Adipocyte (in vitro differentiated cells): ENCODE measurements at places on chromosomes 2 and 18.
A peak's percentile ranks its signal among the peaks of the same experiment; 100 is the strongest.

DNA sequence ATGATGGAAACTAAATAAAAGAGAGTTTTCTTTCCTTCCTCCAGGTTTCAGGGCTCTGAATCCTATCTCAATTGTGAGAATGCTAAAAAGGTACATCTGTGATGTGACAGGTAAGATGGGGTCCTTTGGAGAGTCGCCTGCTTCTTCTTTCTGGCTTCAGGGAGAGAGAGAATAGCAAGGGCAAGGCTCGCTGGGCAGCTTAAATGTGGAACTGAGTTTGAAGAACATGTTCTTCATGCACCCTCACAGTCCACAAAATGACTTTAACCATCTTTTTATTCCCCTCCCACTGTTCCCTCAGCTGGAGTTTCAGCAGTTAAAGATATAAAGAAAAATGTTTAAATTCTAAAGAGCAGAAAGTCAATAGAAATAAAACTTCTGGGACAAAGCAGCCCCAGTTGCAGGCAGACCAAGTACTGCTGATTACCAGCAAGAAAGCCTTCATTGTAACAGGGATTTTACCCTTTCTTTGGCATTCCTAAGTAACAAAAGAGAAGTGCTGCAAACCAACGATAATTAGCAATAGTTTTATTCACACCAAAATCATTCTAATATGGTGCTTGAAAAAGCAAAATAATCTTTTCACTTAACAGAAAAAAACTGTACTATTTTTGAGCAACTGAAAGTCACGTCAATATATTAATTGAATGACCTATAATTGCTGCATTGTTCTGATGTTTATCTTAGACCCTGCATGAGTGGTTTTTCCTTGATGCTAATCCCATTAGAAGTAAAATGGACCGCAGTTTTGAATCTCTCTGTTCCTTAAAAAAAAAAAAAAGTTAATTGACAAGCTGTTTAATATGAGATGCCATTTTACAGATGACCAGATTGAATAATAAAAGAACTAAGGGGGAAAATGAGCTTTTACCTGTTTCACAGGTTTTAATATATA, 61.5 kb downstream of the LRP2 start:
- no peak for DNase-seq

- peak; percentile 30 for DNase-seq
Measured at GRCh38 chr2:43040084-43040854, 186.1 kb downstream of the ZFP36L2 start.

- peak; percentile 79 for DNase-seq
Measured at GRCh38 chr2:144516411-144516980, 3.4 kb downstream of the ZEB2 start.

DNA sequence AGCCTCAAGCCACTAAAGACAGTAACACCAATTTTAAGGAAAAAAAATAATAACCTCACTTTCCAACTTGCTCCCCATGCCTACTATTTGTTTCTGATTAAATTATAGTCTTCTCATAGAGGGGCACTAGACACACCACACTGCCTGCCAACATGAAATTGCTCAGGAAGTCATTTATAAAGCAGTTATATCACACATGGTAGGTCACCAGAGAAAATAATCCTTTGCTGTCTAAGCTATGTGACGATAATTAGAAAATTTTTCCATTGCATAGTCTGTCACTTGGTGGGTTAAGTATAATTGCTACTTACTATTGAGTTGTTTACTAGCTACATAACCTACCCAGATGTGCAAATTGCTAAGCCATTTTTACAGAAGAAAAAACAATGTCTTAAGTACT, 85.2 kb downstream of the INO80D start:
- DNase-seq = no peak

DNA sequence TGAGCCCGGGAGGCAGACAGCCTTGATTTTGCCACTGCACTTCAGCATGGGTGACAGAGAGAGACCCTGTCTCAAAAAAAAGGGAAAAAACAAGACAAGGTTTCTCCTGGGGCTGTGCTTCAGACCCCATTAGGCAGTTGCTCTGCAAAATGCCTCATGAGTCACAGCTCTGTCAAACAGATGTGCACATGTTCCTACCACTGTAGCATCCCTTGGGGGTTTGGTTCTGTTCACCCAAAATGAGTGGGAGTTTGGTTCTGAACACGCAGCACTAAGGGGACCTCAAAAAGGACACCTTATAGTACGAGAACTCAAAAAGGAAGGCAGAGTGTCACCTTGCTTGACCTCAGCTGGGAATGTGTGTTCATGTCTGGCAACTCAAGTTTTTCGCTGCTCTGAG, 134.9 kb downstream of the RPIA start:
- DNase-seq = no peak
